ENCODE measurements at places on chromosomes 12 and 14.

DNA sequence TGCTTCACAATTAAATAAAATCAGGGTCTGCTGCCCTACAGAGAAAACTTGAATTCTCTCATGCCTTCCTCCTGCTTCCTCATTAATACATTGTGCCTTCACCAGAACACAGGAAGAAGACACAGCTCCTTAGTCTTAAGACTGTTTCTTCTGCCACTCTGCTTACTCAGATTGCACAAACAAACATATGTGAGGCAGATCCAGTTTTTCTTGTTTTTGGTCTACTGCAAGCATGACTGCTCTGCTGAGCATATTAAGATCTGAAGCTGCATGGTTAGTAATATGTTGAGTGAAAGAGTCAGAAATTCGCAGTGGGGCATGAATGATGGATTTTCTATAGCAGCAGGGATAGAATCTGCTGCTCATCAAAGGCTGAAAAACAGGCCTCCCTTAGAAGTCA, 321.1 kb upstream of the STXBP6 start:
- DNase-seq: no peak

- no peak for DNase-seq
These were observed 578.6 kb downstream of the SLC16A7 start for GRCh38 chr12:60174476-60174875.

- no peak for DNase-seq
These were observed 98.3 kb downstream of the RTN1 start for GRCh38 chr14:59772233-59772632.

GRCh38 chr12:58966939-58967338, 46.6 kb upstream of the LRIG3 start:
- DNase-seq: no peak

GRCh38 chr14:93042968-93043940, 72.5 kb downstream of the ITPK1 start:
- DNase-seq: no peak

GRCh38 chr14:85535991-85536832, 6.3 kb downstream of the FLRT2 start:
- no peak for DNase-seq

DNA sequence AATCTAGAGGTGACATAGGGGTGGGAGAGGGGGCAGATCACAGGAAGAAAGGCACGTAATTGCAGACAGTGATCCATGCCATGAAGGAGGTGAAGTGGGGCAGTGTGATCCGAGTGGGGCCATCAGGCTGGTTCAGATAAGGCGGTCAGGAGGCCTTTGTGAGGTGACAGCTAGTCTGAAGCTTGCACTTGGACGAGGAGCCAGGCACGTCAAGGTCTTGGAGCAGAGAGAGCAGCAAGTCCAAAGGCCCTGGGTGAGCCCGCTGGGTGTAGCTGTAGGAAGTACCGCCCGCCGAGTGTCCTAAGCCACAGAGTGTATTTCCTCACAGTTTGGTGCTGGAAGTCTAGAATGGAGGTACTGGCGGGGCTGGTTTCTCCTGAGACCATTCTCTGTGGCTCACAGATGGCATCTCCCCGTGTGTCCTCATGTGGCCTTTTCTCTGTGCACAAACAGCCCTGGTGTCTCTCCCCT, 23.6 kb downstream of the RHOF start:
- DNase-seq: no peak

GRCh38 chr12:66417217-66417616, 114.9 kb downstream of the HELB start:
- DNase-seq: no peak

- DNase-seq: no peak
These were observed 17.2 kb upstream of the LRRK2 start for GRCh38 chr12:40207551-40207950.

- no peak for DNase-seq
These were observed 261.7 kb downstream of the NEDD1 start for GRCh38 chr12:97168804-97169203.

DNA sequence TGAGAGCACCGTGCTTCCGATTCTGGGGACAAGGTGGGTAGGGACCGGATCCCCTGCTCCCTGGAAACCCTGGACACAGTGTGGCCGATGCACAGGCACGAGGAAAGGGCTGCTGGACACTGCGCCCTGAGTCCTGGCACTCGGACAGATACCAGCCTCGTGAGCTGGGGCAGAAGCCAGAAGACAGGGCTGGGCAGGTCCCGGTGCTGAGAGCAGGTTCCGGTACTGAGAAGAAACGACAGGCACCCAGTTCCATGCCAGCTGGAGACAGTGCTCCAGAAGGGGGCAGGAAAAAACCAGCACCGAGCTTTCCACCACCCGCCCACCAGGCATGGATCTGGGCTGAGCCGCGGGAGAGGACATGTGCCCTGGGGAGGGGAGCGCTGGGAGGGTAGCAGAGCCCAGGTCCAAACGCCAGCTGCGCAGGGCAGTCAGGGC, 6.5 kb downstream of the XRCC3 start:
- DNase-seq: no peak

- no peak for DNase-seq
These were observed 69.8 kb downstream of the DPF3 start for GRCh38 chr14:72824051-72824450.

GRCh38 chr14:43790681-43791080, 716.4 kb downstream of the FSCB start:
- DNase-seq: no peak

GRCh38 chr12:47079981-47080724, 394 bp upstream of the AMIGO2 start:
- no peak for DNase-seq

DNA sequence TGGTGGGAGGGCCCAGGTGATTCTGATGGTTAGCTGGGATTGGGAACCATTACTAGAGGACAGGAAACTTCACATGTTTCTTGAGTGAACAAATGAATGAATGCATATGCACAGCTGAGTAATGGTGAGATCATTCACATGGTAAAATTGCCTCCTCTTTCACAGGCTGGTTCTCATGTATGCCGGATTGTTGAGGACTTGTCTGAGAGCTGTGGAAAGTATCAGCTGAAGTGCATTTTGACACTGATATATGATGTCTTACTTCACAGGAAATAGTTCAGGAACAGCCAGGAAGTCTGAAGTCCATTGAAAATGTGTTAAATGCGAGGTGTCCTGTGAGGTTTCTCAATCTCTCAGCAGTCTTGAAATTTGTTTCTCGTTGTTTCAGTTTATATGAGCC, 77.6 kb upstream of the DACT1 start:
- no peak for DNase-seq

- no peak for DNase-seq
These were observed 30.9 kb upstream of the IRF2BPL start for GRCh38 chr14:77059276-77059915.

DNA sequence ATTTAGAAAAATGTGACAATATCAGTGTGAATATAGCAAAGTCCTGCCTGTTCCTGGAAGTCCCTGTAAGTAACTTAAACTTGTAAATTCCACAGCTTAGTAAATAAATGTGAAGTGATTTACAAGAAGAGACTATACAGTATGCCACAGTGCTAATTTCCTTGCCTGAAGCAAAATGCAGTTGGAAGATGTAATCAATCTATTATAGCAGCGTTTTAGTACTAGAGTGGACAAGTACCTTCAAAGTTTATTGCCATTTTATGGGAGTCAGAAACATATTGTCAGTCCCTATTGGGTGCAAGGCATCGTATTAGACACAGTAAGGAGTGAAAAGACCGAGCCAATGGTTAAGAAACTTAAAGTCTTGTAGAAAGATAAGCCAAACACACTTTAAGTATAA, 94.1 kb downstream of the TRHDE start:
- no peak for DNase-seq

DNA sequence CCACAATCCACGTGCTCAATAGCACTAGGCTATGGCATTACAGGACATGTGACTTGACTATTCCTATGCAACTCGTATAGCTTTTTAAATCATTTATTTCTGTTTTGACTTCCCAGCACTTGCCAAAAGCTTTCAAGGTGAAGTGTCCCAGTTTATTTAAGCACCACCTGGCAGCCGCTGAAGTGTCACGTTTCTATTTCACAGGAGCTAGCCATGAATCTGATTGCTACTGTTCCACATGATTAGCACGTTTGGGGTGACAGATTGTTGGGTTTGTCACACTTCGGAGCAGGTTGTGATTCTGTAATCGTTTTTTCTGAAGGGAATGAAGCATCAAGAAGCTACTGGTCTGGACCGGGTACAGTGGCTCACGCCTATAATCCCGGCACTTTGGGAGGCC, 39.9 kb upstream of the BICDL1 start:
- DNase-seq: no peak

DNA sequence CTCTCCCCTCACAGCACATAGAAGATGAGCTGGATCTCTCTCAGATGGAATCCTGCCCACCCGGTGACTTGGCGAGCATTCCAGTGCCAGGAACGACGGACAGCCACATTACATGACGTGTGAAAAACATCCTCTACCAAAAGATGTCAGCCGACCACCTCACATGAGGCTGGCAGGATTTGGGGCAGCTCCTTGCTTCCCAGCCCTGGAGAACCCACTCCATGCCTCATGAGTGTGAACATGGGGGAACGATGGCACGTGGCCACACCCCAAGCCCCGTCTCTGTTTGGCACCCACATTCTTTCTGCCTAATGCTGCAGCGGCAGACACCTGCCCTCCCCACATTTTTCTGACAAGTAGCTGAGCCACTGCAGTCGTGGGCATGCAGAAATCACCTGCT, 202.5 kb downstream of the CALM1 start:
- no peak for DNase-seq

GRCh38 chr12:49451468-49452259, 84.4 kb downstream of the SPATS2 start:
- DNase-seq: no peak

GRCh38 chr12:71755146-71755892, 656 bp downstream of the RAB21 start:
- no peak for DNase-seq

- DNase-seq: no peak
These were observed 36.8 kb upstream of the E2F7 start for GRCh38 chr12:77102123-77102522.

DNA sequence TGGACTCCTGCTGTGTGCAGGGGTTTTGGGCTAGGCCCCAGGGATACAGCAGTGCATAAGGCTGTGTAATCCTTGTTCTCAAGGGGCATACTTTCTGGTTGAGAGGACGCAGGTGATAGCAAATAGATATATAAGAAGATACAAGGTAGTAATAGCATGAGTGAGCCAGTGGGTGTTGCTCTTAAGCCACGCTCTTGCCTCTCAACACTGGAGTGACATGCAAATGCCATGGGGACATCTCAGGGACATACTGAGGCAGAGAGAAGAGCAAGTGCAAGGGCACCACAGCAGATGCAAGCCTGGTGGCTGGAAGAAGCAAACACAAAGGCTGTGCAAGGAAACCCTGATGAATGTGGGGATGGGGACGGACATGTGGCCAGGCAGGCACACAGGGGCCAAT, 223.3 kb downstream of the CHST11 start:
- no peak for DNase-seq

DNA sequence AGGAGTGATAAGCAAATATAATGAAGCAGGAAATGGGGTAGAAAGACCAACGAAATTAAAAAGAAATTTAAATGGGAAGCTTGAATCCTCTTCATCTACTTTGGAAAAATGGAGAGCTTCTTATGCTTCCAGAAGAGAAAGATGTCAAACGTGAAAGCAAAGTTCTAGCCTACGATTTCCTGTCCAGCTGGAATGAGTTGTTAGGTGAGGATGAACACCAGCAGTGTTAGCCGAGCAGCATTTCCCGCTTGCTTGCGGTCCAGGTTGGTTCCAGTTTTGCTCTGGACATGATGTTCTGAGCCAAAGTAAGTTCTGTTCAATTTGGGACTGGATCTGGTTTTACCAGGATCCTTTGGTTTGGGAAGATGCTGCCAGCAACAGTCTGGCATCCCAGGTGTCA, 78.9 kb downstream of the DACT1 start:
- DNase-seq: no peak

GRCh38 chr12:105109465-105110212, 2.1 kb downstream of the WASHC4 start:
- no peak for DNase-seq

GRCh38 chr12:907413-908185, 41.9 kb downstream of the RAD52 start:
- DNase-seq: no peak

DNA sequence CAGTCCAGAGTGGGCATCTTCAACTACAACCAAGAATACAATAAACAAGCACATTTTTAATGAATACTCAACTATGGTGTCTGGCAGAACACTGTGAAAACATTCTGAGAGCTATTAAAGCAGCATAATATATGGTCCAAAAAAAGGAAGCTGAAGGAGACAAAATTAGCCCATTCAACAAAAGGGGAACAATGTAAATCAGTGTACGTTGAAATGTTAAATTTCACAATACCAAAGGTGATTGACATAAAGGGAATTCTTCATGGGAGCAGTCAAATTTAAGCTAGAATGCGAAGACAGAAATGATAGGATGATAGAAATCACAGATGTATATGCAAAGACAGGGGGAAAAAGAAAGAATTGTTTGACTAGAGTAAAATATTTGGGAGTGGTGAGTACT, 41.3 kb upstream of the SYCP3 start:
- DNase-seq: no peak

GRCh38 chr12:64269161-64269560, 47.1 kb upstream of the KICS2 start:
- DNase-seq: no peak

- no peak for DNase-seq
These were observed 15.5 kb downstream of the AEBP2 start for GRCh38 chr12:19454837-19455236.

DNA sequence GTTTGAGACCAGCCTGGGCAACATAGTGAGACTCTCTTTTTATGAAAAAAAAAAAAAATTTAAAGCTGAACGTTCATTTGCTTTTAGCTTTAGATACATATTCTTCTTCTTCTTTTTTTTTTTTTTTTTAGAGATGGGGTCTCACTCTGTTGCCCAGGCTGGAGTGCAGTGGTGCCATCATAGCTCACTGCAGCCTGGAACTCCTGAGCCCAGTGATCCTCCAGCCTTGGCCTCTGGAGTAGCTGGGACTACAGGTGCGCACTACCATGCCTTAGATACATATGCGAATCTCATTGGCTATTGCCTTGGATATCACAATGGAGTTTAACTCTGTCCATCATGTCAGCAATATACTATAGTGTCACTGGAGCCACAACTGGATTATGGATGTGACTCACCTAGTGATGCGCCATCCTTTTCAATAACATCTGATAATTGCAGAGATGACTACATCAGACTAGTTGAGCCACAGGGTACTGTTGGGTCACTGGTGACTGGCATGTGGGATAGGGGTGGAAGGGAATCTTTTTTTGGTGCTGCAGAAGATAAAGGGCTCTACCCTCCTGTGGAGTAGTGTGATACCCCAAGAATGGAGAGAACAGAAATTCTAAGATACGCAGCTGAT, 2.7 kb upstream of the ADIPOR2 start:
- DNase-seq: no peak
